GM12864 (cell line): ENCODE measurements at places on chromosomes 11 and 22.

- DNase-seq, result no peak
Measured at GRCh38 chr11:122633219-122633829, 22.2 kb upstream of the UBASH3B start.

DNA sequence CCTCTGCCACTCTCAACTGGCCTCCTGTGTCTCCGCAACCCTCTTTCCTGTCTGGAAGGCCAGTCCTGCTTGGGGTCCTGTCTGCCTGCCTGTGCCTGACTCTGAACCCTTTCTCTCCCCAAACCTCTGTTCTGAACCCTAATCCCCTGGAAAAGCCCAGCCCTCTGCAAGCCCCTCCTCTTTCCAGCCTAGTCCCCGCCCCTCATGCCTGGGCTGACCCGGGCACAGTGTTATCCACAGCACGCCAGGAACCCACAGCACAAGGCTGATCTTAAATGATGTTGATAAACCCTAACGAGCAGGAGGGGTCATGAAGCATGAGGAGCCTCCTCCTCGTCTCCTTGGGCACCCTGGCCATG, at the start of gene IFITM10:
Gene IFITM10, minus strand, starts transcription at position 115 of the 359 bp plus-strand sequence. CDS start 153 bp downstream, outside the sequence.
- DNase-seq, result no peak

DNA sequence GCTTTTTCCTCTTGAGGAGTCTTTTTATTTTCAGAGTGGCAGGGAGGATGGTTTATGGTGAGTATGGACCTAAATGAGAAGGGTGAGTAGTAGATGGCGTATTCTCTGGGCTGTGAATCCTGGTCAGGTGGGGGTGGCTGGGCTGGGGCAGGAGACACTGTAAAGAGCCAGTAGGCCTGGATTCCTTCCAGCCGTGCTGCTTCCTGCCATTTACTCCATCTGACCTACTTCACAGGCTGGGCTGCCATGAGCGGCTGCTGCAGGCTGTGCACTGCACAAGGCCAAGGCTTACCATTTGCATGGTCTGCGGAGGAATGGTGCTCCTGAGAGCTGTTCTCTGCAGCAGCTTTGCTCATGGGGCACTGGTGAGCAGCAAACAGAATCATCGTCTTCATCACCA, 297.6 kb downstream of the KIRREL3 start:
- no peak for DNase-seq

- DNase-seq, result no peak
Measured at GRCh38 chr22:40396882-40397281, 26.5 kb downstream of the SGSM3 start.

GRCh38 chr11:110665689-110666465, 46.4 kb downstream of the ARHGAP20 start:
- no peak for DNase-seq

DNA sequence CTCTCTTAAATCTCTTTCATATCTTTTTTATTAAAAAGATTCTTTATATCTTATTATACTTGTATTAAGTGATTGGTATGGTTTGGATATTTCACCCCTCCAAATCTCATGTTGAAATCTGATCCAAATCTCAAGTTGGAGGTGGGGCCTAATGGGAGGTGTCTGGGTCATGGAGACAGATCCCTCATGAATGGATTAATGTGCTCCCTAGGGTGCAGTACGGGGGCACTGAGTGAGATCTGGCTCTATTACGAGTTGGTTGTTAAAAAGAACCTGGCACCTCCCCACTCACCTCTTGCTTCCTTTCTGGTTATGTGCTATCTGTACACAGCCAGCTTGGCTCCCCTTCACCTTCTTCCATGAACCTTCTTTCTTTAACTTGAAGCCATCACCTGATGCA, 149.6 kb downstream of the CWF19L2 start:
- no peak for DNase-seq

DNA sequence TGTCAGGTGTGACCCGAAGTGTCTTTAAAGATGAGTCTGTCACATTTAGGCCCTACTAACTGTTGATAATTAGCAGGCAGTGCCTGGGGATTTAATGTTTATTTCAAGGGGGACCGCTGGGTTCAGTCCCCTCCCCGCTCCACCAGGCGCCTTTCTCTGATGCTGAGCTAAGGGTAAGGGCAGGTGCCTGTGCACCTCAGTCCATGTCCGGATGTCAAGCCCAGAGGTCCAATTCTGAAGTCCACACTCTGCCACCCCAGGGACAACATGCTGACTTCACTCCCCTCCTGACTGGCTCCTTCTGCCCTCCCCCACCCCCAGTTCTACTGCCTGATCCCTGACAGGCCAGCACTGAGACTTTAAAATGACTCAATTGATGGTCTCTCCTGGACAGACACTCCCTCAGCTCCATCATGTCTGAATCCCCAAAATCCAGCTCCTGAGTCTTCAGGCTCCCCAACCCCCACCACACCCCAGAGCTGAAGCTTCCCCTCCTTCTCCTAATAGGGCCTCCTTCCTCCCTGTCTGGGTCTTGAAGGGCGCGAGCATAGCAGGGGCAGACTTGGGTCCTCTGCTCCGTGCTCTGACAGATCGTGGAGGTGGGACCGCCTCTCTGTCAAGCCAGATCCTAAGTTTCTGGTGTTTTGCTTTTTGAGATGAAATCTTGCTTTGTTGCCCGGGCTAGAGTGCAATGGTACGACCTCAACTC, 49.8 kb upstream of the ANO1 start:
- no peak for DNase-seq

DNA sequence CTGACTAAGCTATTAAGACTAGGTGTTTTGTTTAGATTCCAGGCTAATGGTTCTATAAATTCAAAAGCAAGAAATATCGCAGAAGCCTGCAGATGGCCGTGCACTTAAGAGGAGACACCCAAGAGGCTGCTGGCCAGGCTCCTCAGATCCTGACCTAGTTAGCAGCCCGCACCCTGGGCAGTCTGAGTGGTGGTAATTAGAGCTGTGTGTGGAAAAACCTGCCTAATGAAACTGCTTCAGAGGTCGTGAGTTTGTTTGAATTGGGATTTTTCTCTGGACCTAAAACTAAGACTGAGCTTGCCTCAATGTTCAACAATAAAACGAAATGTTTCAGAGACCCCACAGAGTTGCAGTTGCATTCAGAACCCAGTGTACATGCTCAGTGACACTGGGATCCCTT, 627.7 kb downstream of the OPCML start:
- no peak for DNase-seq

GRCh38 chr11:63832336-63832735, 6.6 kb upstream of the MARK2 start:
- no peak for DNase-seq

DNA sequence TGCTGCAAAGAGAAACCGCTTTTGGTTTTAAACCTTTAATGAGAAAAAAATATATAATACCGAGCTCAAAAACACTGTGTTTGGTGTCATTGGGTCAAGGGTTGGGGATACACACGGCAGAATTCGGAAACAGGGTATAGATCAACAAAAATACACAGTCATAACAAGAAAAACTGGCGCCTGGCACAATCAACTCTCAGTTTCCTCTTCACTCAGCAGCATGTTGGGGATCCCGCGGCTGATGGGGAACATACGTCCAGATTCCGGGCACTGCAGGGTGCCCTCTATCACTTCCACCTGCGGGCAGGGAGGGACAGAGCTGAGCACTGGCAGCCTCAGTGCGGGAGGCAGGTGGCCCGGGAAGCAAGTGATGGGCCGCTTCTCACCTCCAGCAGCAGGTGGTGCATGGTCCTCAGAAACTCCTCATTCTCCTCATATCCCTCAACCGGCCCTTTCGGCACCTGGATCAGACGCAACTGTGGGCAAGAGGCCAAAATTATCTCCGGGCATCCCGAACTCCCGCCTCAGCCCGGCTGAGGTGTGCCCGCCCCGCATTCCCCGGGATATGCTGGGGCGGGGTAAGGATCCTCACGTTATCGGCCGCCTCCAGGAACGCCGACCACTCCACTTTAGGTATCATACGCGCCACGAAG, 561 bp downstream of the TRMT112 start:
- no peak for DNase-seq

DNA sequence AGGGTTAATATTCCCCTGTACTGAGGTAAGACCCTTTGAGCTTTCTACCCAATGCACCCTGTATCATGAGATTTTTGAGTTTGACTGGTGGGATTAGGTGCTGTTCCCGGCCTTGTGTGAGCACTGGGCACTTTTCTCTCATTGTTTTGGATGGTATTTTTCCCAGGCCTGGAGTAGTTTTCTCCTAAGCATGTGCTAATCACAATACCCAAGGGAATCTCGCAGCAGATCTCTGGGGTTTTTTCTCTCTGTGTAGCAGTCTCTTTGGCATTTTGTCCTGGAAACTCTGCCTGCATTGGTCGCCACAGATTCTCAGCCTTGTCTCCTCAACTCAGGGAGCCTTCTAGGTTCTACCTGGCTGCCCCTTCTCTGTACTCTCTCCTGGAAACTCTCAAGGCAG, 19.9 kb downstream of the IGHMBP2 start:
- DNase-seq, result no peak

DNA sequence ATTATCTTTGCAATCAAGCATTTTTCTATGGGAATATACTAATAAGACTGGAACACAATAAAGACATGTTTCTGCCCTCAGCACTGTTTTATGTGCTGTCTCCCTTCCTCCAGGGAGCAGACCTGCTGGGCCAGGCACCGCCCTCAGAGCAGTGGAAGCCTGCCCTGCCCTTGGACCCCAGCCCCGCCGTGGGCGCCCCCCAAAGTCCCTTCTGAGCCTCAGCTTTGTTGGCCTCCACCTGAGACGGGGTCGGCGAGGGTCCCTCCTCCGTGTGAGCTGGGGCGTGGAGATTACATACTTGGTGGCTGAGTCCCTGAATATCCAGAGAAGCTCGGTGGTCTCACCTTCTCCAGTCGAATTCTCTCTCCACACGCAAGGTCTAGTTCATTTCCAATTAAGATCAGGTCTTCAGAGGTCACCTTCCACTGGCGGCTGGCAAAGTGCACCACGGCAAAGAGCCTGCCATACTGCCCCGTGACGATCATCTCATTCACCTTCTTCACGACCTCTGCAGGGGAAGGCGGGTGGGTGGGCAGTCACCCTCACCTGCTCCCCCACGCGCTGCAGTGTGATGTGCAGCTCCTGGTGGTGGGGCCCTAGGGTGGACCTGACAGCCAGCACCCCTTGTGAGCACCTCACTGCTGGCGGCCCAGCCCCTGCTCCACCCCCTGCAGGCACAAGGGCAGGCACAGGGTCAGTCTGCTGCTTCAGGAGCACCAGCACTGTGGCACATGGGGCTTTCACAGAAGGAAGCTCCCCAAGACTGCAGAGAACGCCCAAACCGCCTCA, 7.3 kb downstream of the MRPL21 start:
- no peak for DNase-seq

DNA sequence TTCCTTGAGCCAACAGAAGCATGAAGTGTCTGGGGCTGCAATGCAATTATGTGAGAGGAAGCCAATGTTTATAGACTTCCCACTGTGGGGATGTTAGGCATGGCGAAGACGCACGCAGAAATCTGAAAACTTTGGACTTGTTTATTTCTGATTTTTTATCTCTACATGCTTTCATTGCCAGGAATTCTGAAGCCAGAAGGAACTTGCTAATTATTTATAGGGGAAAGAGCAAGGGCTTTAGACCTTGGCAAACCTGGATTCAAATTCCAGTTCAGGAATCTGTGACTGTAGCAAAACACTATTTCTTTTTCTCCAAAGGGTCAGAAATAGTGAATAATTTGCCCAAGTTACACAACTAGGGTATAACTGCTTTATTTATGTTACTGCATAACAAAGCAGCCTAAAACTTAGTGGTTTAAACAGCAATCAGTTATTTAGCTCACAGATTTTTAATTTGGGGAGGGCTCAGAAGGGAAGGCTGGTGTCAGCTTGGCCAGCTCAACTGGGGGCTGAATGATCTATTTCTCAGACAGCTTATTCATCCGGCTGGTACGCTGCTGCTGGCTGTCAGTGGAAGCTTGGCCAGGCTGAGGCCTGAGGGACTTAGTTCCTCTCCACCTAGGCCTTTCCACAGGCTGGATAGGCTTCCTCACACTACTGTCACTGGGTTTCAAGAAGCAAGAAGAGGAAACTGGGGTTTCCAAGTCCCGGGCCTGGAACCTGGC, 1.9 kb upstream of the OR6Q1 start:
- no peak for DNase-seq

DNA sequence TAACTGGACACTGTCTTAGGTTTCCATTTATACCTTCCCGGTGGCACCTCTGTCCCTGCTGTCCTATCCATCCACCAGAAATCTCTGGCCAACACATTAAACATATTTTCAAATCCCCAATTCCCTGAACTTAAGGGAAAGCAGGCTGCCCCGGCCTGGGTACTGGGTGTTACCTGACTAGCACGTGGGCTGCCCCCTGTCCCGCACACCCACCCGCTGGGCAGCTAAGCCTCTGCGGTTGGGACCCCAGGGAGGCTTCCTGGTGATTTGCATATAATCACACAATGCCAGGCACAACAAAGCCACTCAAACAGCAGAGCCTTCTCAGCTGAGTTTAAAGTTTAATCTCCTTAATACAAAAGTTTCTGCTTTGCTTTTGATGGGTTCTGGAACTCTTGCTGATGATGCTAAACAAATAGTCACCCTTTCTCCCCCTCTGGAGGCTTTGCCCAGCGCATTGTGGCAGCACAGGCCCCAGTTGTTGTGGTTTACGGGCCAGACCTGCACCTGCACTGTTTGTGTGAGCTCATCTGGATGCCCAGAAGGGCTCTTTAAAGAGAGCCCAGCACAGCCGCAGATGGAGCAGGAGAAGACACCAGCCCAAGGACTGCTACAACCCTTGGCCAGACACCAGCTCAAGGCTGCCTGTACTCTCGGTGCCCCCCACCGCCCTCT, 59.9 kb upstream of the POU2AF1 start:
- no peak for DNase-seq

- DNase-seq, result no peak
Measured at GRCh38 chr11:17572359-17572690, 25.3 kb downstream of the OTOG start.

DNA sequence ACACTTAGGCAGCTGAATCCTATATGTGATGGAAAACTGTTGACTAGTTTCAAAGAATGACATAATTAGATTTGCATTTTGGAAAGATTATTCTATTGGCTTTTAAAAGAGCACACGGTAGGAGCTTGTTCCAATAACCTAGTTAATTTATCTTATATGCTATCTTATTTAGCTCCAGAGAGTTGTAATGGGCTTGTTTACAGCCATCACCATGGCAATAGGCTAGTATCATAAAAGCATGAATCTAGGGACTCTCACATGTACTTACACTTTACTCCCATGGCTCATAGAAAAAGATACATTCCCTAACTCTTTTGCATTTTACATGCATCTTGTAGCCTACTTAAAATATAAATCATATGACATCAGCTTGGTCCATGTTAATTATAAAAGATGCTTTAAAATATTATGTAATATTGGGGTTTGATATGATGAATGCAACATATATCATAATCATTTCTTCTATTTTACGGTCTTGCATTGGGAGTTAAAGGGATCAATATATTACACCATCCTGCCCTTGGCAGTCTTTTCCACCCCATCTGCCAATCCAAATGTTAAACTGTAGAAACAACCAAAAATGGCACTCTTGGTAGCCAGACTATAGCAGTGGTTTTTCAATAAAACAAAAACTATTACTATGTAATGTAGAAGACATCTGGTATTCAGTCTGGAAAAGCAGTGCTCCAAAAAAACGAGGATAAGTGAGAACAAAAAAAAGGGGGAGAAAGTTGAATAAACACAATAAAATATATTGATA, 2254.0 kb downstream of the LRRC4C start:
- no peak for DNase-seq

DNA sequence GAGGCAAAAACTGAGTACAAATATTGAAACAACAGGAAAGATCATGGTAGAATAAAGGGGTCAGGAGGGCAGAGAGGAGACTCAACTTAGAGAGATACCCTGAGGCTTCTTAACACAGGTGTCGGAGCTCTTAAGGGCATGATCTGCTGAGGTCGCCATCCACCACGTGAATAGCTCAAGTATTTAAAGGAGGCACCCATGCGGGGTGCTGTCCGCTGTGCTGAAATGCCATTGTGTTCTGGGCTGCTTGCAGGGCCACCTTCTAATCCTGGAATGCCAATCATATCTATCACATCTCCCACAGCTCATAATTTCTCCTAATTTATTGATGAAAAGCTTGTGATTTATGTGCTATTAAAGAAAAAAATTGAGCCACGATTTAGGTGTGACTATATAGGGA, 90.2 kb downstream of the SEZ6L start:
- no peak for DNase-seq
